K562 (cell line): ENCODE measurements at places on chromosomes 12 and 14.

DNA sequence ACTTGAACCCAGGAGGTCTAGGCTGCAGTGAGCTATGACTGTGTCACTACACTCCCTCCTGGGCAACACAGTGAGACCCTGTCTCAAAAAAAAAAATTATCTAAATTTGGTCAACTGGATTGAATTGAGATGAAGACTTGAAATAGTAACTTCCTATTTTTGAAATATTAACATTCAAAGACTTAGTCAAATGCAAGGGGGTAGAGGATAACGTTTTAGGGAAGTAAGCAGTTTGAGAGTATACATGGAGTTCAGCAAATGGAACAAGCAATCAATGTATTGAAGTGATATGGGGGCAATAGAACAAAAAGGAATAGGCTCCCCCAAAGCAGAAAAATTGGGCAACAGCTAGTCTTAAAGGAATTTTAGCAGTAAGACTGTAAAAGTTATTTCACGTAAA is 4.6 kb upstream of the MFAP5 start:
- DNase-seq: no peak

DNA sequence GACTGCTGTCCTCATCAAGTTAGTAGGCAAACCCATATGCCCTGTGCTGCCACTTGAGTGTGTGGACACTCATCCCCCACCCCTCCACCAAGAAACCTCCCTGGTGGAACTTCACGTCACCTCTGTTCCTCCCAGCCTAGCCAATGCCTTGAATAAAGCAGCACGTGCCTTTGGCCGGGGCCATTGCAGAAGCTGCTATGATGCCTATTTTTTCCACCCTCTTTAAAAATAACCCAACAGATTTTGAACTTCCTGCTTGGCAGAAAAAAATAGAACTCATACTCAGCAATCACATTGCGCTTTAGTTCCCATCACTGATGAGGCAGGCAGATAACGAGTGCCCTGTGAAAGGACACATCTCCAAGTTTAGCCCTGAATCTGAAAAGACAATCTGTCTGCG is 23.1 kb upstream of the PWP1 start:
- no peak for DNase-seq

DNA sequence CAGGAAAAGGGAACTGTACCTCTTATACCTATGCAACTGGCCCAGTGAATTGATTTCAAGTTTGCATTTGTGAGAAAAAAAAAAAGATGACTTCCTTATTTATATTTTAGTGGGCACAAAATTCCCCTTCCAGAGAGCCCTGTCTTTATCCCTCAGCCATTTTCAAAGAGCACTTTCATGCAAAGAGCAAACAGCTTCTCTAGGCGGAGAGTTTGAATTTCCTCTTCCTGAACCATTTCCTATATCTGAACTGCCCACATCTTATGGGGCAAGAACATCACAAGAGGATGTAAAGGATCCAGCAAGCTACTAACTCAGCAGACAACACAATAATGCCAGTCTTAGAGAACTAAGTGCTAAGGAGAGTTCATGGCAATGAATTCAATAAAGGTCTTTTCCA is 22.3 kb upstream of the PLXNC1 start:
- DNase-seq: no peak

DNA sequence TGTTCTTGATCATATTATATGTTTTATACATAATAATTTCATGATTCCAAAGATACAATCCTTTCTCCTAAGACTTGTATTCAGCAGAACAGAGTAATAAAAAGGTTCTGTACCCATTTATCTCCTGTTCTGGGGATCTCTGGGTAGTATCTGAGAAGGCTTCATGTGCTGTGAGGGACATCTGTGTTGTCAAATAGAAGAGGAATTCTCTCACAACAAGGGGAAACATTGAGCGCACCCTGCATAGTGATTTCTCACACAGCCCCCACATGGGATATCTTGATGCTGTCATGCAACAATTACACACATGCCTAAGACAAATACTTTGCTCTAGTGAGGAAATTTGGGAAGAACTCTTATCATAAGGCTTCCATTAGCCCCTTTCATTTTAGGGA is 101.8 kb upstream of the ATF1 start:
- no peak for DNase-seq

DNA sequence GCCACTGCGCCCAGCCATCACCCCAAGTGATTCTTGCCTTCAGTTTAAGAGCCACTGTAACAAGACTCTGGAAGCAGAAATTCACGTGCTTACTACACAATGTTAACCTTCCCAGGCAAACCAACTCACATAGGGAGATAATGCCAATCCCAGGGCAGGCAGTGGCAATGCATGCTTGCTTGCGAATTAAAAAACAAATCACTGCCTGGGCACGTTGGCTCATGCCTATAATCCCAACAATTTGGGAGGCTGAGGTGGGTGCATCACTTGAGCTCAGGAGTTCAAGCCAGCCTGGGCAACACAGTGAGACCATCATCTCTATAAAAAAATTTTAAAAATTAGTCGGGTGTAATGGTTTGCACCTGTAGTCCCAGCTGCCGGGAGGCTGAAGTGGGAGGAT is 37.8 kb upstream of the P2RX4 start:
- DNase-seq: no peak

DNA sequence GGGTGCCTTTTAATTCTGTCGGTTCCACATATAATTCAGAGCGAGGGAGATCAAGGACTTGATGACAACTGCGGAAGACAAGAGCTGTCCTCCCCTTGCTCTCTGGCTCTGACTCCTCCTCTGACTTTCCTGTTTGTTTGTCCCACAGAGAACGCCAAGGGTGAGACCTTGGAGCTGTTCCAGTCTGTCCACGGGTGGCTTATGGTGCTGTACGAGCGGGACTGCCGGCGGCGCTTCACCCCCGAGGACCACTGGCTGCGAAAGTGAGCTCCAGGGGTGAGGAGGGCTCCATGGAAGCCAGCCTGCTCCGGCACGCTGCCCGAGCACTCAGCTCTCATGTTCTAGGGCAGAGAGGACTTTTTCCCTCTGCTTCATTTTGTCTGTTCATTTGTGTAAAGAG is 32.8 kb downstream of the UBE3B start:
- DNase-seq: no peak

DNA sequence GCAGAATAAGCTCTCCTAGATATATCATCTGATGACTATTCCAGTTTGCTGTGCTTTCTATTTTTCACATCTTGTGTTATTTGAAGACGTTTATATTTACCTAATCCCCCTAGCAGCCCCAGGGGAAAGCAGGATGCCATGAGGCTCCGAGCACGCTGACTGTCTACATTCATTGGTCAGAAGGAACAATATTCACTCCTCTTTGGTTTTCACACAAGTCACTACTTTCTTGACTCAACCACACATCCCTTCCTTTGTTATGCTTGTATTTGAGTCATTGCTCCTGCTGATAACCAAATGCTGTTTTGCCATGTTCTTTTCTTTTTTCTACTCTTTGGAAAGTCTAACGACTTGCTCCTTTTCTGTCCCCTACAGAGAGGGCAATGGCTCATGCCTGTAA is 86.5 kb upstream of the SLC38A2 start:
- DNase-seq: no peak

DNA sequence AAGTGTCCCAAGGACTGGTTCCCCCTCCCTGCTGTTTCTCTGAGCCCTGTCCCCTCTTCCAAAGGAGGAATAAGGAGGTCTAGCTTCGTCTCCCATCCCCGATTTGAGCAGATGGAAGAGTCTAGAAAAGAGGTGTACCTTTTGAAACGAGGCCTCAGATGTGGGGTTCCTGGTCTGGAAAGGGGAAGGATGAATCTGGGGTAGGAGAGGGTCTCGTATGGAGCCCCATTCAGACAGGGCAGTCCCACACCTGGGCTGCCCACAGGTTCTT is 13.3 kb downstream of the MEG3 start:
- no peak for DNase-seq

- no peak for DNase-seq
These were observed 299.1 kb upstream of the AMIGO2 start for GRCh38 chr12:47378907-47379306.

- no peak for DNase-seq
These were observed 139.7 kb downstream of the RIMBP2 start for GRCh38 chr12:130576371-130576816.

GRCh38 chr12:7645395-7646177 is 20.1 kb downstream of the APOBEC1 start:
- peak; percentile 27 for DNase-seq

DNA sequence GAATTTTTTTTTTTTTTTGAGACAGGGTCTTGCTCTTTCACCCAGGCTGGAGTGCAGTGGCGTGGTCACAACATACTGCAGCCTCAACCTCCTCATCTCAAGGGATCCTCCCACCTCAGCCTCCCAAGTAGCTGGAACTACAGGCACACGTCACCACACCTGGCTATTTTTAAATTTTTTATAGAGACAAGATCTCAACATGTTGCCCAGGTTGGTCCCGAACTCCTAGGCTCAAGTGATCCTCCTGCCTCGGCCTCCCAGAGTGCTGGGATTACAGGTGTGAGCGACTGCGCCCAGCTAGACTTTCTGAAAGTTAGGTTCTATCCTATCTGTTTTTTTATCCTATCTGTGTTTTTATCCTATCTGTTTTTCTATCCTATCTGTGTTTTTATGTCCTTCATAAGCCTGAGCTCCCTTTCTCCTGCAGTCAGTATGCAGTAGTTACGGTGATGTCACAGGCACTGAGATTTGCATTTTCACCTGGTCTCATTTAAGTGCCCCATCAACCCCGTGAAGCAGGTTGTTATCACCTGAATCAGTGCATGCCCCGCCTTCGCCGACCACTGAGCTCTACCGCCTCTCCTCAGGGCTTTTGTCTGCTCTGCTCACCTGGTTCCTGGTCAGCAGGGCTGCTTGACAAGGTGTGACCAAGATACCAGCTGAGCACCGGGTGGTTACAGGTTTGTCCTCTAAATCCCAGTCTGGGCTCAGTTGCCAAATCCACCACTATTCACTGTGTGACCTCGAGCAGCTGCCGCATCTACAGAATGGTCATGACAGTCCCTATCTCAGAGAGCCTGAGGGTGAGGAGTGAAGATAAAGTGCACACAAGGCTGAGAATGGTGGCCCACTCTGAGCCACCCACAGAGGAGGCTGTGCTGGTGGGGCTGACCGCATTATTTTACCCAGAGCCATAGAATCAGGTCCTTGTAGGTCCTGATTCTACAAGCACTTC is 33.1 kb downstream of the SYNDIG1L start:
- DNase-seq: no peak

- DNase-seq: no peak
These were observed 20.4 kb upstream of the MAP1LC3B2 start for GRCh38 chr12:116538682-116539305.

GRCh38 chr12:71536279-71536938 is 96.8 kb downstream of the LGR5 start:
- DNase-seq: no peak

DNA sequence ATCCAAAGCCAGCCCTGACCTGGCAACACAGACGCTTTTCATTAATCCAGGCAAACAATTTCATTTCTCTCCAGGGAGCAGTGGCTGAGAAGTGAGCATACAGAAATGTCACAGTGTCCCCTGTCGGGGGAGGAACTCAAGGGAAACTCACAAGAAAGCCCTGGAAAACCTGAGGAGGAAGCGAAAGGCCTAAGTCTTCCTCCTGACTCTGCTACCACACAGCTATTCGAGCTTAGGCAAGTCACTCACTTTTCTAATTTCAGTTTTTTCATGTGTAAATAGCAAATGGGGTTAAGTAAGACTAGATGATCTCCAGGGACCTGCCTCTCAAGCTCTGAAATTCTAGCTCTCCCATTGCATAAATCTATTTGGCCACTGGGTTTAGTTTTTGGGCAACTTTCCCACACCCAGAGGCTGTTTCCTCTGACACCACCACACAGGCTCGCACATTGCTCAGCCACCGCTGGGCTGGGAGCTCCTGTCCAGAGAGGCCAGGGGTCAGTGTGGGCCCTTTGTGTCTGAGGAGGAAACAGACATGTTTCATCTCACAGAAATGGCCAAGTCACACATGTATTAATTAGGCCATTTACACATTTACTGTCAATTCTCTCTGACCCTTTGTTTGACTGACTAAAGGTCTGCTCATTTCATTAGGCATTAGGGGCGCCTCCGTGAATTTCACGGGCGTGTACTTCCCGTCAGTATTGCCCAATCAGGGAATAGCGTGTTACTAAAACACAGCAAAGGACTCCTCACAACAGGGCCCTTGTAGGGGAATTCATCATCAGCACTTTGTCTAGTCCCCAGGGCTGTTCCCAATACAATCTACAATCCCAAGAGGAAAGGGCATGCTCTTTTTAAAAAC is 9.8 kb upstream of the PNMA1 start:
- DNase-seq: no peak

DNA sequence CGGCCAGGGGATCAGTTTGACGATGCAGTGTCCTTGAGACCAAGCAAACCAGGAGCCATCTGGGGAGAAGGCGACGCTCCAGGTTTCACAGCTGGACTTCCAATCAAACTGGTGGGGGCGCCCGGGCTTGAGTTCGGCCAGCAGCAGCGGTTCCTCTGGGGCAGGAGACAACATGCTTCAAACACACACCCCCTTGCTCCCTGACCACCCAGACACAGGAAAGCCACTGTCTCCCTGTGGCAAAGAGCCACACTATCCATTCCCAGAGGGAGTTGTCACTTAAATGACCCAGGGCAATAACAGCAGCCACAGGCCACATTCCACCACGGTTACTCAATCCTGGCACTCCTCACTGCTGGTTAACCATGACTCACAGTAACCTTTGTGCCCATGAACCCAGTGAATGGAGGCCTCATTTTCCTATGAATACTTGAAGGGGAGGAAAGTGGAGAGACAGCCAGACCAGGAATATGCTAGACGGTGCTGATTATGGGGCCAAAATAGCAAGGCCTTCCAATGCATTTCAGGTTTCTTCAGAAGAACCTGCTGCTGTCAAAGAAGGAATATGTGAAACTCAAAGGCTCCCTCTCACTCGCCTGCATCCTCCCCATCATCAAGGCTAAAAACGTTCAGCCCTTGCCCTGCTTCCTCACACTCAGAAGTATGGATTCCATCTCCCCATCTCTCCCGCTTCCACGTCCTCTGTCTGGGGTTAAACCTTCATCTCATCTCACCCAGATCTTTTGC is 8.5 kb downstream of the WSB2 start:
- DNase-seq: no peak

DNA sequence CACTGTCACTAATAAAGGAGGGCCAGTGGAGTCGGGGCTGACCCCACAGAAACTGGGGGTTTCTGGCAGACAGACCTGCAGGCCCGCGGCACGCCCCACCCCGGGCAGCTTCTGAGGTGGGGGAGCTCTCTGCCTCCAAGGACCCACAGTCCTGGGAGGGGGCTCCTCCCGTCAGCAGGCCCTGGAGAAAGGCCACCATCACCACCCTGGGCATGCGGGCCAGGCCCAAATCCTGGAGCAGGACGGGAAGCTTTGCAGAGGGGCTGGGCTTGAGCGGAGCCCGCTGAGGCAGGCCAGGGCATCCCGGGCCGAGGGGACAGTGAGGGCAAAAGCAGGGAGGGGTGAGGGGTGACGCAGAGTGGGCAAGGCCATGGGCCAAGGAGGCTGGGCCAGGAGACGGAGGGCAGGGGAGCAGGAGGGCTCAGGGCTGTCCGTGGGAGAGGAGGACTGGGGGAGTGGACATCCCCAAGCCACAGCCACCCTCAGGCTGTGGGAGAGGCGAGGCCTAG is 11.1 kb upstream of the GPR132 start:
- DNase-seq: no peak

- no peak for DNase-seq
These were observed 308.2 kb downstream of the C12orf50 start for GRCh38 chr12:87720967-87721366.
